ENCODE measurements at places on chromosomes 13 and 19. TPM values are rescaled to one million over a fixed set of nuclear protein-coding genes. Genes with fewer than 3 reads are reported as not detected.

DNA sequence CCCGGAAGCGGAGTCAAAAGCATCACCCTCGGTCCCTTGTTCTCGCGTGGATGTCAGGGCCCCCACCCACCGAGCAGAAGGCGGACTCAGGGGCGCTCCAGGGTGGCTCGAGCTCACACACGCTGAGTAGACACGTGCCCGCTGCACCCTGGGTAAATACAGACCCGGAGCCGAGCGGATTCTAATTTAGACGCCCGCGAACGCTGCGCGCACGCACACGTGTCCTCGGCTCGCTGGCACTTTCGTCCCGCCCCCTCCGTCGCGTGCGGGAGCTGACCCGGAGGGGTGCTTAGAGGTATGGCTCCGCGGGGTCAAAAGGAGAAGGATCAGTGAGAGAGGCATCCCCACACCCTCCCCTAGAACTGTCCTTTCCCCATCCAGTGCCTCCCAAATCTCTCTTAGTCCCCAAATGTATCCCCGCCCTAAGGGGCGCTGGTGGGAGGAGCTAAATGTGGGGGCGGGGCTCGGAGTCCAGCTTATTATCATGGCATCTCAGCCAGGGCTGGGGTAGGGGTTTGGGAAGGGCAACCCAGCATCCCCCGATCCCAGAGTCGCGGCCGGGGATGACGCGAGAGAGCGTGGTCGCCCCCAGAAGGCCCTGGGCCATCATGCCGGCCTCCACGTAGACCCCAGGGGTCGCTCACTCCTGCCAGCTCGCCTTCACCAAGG is 451 bp upstream of the ICAM5 start:
- no peak for DNase-seq

Gene LHFPL6
- 40.2 TPM for polyA plus RNA-seq

- no peak for DNase-seq
Measured at GRCh38 chr19:5680084-5680436, 256 bp downstream of the MICOS13 start.

GRCh38 chr19:49666120-49666444 is 349 bp downstream of the BCL2L12 start:
- DNase-seq: no peak

Gene NKG7
- 1.3 TPM for polyA plus RNA-seq

DNA sequence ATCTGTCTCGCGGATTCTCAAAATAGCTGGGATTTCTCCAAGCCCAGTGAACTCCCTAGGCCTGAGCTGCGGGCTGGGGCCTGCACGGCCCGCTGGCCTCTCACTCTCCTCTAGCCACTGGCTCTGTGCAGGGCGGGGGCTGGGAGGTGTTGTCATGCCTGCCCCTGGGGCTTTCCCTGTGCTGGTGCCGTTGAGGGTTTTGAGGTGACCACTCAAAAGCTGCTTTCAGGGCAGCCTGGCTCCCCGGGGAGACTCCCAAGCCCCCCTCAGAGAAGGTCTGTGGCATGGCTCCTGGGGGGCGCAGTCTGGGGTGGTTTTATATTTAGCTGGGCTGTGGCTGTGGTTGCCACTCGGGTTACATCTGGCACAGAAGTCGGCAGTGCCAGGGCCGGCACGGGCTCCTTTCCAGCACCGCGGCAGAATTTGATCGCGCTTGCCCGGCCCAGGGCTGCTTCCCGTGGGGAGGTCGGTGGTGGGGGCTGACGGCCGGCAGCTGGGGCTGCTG is 10.0 kb downstream of the NDUFB7 start:
- no peak for DNase-seq

- no peak for DNase-seq
Measured at GRCh38 chr19:39017026-39017425, 15.3 kb downstream of the FBXO27 start.

- no peak for DNase-seq
Measured at GRCh38 chr13:95956589-95957148, 96.5 kb downstream of the UGGT2 start.

GRCh38 chr19:57078802-57079201 is 41.0 kb upstream of the USP29 start:
- no peak for DNase-seq

GRCh38 chr13:49996161-49996915 is 504 bp upstream of the TRIM13 start:
- DNase-seq: peak; percentile 80

Gene SIGLEC7
- polyA plus RNA-seq: 0.42 TPM

DNA sequence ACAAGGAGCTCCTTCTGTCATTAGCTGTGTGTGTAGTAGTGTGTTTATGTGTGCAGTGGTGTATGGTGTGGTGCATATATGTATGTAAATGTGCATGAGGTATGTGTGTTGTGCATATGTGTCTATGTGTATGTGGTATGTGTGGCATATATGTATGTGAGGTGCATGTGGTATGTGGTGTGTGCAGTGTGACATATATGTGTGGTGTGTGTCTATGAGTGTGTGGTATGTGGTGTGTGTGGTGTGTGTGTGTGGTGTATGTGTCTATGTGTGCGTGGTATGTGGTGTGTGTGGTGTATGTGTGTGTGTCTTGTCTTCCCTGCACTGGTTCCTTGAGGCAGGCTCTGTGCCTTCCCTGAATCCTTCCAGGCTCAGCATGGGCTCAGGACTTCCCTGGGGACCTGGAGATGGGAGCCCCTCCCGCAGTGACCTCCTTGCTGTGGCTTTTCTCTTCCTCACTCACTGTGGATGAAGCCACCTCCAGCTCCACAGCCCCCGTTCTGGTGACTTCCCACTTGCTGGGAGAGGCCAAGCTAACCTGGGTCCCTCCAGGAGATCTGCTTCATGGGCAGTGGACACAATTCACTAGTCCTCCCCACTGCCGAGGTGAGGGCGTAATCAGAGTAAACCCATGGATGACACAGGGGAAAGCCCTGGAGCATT is 64.2 kb downstream of the CCDC70 start:
- no peak for DNase-seq

GRCh38 chr19:16203256-16204004 is 5.7 kb downstream of the AP1M1 start:
- DNase-seq: no peak

DNA sequence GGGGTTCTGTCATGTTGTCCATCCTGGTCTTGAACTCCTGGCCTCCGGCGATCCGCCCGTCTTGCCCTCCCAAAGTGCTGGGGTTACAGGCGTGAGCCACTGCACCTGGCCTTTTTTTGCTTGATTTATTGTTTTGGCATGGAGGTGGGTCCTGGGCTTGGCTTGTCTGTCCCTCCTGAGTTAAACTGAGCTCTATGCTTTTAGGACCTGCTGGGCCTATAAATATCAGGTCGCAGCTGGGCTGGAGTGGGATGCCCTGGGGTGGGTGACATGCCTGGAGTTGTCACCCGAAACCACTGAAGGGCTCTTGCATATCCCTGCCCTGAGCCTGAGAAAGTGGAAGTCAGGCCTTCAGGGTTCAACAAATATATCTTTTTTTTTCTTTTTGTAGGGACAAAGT is 5.5 kb downstream of the ARRDC5 start:
- no peak for DNase-seq
